ENCODE measurements at places on chromosomes 11 and 22.

DNA sequence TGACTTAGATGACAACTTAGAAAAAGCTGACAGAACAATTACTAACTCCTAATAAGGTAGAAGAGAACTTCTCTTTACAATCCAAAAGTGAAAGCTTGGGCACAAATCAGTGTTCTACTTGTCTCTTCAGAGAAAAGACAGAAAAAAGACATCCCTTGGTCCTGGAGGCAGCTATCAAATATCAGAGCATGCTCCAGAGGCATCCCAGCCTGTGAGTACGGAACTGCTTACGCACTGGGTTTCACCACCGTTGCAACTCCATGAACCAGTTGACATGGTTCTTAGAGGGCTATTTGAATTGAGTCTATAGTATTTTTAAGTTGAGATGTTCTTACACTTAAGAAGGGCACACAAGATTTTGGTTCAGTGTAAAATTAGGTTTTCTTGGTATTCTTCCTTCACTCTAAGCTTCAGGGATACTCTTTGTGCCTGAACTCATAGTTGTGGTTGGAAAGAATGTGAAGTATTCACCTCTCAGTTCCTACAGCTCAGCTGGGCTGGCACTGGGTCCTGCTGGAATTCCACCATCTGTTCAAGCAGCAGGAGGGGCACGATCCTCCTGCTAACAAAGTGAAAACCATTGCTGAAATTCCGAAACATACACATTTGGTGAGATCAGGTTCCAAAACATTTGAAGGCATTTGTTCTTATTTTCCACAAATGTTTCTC lies 6.3 kb downstream of the AKIP1 start:
- DNase-seq, result peak; percentile 41

DNA sequence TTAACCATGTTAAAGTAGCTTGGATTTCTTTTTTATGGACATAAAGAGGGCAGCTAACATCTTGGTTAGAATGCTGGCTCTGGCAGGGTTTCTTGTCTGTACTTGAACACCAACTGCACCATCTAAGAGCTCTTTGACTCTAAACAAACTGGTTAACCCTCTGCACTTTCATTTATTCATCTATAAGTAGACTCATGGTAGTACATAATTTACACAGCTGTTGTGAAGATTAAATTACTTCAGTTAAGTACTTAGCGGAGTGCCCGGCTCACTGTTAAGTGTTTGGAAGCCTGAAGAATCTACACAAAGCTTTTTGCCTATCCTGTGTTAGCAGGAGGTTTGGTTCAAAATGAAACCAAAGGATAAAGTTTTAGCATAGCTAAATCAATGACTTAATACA lies 846.2 kb upstream of the API5 start:
- no peak for DNase-seq

DNA sequence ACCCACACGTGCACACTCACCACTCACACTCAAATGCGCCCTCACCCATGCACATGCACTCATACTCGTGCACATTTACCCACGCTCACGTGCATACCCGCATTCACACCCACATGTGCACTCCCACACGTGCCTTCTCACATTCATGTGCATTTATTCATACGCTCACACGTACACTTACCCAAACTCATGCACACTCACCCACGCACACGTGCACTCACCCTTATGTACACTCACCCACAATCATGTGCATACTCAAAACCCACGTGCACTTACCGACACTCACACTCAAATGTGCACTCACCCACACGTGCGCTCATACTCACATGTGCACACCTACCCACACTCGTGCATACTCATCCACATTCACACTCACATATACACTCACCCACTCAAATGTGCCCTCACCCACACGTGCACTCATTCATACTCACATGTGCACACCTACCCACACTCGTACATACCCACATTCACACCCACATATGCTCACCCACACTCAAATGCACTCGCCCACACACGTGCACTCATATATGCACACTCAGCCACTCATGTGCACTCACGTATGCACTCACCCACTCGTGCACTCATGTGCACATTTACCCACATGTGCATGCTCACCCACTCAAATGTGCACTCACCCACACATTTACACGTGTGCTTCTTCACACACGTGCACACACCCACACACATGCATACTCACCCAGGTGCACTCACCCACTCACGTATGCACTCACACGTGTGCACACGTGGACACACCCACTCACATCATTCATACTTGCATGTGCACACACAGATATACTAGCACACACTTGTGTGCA lies 84.4 kb downstream of the TRMU start:
- DNase-seq, result no peak

GRCh38 chr11:74141241-74141695 lies 29.5 kb downstream of the C2CD3 start:
- peak; percentile 82 for DNase-seq

DNA sequence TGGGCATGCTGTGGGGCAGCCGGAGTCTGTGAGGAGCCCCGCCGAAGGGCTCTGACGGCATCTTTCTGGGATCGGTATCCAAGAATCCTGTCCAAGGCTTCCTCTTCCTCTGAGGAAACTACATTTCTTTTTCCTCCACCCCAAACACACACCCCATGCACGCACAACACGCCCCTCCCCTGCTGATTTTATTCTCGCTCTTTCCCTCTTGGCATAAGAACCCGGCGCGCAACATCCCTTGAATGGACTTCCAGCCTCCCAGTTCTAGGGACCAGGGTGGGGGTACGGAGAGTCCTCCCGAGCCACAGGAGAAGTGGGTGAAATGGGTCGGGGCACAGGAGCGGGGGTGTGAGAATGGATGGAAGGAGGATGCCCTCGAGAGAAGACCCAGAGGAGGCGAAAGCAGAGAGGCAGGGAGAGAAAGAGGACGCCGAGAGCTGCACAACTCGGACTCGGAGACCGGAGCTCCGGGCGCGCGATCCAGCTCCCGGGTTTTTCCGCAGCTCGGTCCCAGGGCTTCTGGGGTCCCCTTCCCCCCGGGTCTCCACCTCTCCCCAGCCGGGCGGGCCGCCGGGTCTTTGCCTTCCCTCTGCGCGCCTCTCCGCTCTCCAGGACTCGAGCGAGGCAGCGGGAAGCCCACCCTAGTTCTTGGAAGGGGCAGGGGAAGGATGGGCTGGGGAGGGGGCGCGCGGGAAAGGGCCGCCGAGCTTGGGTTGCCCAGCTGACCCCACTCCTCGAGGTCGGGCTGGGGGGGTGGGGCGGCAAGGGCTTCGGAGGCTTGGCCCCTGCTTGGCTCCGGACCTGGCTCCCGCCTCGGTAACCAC lies 1.5 kb upstream of the LARGE1 start:
- peak; percentile 67 for DNase-seq

DNA sequence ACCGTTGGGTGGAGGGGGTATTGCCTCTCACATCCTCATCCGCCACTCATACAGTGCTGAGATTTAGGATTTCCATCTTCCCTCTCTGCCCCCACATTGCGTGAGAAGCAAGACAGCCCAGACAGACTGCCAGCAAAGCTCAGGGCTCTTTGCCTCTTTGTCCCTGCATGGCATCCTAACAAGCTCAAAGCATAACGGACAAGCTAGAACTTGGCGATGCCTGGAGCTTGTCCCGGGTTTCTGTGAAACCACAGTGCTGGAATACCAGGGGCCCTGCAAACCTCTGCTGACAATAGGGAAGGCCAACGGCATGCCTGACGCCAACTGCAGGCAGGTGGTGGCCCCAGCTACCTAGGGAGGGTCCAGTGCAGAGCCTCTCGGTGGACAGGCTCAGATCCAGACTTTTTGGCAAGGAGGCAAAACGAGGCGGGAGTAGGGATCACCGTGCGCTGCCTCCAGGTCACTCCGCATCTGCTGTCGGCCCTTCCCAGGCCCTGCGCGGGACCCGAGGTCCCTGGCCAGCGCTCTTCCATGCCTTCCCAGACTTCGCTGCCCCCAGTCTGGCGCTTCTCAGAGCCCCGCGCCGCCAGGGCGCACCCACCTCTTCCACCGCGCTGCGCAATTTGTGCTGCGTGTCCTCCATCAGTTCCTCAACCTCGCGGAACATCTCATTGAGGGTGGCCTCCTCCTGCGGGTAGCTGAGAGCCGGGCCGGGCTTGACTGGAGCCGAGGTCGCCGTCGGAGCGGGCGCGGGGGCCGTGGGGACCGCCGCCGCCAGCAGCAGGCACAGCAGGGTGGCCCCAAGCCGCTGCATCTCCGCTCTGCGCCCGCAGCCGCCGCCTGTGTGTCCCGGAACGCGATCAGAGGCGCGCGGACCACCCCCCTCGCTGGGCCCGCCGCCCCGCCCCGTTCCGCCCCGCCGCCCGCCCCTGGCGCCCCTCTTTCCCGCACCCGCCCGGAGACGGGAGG lies at the start of gene DKK3:
Gene DKK3, minus strand, starts transcription at position 858 of the 969 bp plus-strand sequence. Its CDS starts 44 bp downstream, at position 814.
- peak; percentile 88 for DNase-seq

DNA sequence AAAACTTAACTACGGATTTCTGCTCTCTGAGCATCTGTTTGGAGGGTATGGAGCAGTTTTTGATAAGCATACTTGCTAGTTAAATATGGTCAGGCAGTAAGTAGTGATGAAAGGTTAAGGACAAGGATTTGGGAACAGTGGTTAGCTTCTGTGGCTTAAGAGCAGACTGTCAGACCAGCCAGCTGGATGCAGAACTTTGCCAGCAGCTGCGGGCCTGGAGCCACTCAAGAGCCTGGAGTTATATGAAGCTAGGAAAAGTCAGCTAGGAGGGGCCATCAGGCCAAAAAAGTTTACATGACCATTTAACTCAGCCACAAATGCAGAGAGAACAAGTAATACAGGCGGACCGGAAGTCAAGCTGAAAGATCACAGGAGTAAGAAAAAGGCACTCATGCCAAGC lies 1817.7 kb downstream of the LRRC4C start:
- DNase-seq, result no peak

Measured in mammary epithelial cell (primary cell).